ENCODE measurements at places on chromosomes 3 and 15.

GRCh38 chr3:172311217-172311616, 137.0 kb downstream of the GHSR start:
- no peak for DNase-seq

- DNase-seq, result no peak
These were observed 60.7 kb downstream of the CGNL1 start for GRCh38 chr15:57436961-57437360.

GRCh38 chr15:44125879-44126278, 69.2 kb downstream of the FRMD5 start:
- no peak for DNase-seq

GRCh38 chr3:64110071-64110470, 86.8 kb upstream of the PSMD6 start:
- no peak for DNase-seq

- no peak for DNase-seq
These were observed 23.0 kb upstream of the GYG1 start for GRCh38 chr3:148968321-148968720.

- DNase-seq, result peak; percentile 67
These were observed 48.6 kb downstream of the FOXL2 start for GRCh38 chr3:138898301-138898700.

Data from fibroblast of skin of right biceps (primary cell).